NCI-H2081 (cell line): ENCODE measurements at places on chromosomes 6 and 20.

- no peak for DNase-seq
These were observed 60.0 kb downstream of the PRL start for GRCh38 chr6:22236626-22237414.

GRCh38 chr6:3786141-3786540 is 34.6 kb upstream of the PXDC1 start:
- DNase-seq, result no peak

GRCh38 chr6:46243754-46244153 is 73.0 kb upstream of the ENPP5 start:
- DNase-seq, result no peak

DNA sequence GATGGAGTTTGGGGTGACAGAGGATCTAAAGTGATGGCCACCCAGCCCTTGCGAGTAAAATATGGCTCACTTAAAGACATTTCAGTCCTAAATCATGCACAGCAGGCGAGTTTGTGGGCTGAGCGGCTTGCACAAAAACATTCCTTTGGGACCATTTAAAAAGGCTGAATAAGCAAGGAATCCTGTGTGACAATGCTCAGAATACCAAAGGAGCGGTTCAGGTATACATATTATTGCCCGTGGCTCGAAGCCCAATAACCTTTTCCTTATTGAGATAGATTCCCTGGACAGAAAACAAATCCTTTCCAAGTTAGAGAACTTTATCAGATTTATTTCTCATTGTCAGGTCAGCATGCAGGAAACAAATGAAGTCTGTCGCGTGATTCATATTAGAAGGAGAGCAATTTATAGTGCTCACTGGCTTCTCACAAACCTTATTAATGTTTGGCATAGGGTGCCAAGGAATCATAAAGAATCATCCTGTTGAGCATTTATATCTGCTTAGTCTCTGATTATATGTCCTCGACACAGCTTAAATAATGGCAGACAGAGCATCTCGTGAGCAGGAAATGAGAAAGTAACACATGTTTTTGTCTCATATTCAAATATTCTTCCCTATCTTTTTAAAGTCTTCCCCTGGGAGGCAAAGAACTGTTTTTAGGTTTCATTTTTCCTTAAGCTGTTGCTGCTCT is 121.3 kb downstream of the TRMT11 start:
- no peak for DNase-seq

DNA sequence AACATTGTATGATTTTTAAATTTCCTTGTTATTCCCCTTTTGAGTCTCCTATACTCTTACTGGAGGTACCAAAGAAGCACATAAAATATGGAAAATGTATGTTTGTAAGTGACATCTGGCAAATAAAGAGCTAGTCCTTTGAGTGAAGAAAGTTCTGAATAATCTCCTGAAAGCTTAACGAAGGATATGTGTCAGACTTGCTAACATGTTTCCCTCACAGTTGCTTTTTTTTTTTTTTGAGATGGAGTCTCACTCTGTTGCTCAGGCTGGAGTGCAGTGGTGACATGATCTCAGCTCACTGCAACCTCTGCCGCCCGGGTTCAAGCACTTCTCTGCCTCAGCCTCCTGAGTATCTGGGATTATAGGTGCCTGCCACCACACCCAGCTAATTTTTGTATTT is 63.6 kb downstream of the STK4 start:
- no peak for DNase-seq

DNA sequence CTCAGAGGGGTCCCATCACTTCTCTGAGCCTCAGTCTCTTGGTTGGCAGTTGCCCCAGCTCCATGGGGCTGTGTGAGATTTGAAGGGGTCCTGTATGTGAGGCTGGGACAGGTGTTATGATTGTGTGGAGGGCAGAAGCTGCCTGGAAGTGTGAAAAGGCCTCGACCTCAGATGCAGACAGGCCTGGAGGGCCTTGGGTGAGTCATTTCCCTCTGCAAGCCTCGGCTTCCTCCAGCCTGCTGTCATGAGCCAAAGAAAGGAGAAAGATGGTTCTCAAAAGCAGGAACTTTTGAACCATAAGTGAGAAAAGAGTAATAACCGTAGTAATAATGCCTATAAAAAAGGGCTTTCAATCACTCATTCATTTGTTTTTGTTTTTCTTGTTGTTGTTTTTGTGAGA is 37.5 kb downstream of the SNAI1 start:
- no peak for DNase-seq

- peak; percentile 20 for DNase-seq
These were observed 88.9 kb upstream of the OGFRL1 start for GRCh38 chr6:71199736-71200135.

- peak; percentile 44 for DNase-seq
These were observed 9.0 kb upstream of the GRM4 start for GRCh38 chr6:34154668-34155447.

- peak; percentile 86 for DNase-seq
These were observed 114.9 kb upstream of the BTN3A2 start for GRCh38 chr6:26249957-26250697.

DNA sequence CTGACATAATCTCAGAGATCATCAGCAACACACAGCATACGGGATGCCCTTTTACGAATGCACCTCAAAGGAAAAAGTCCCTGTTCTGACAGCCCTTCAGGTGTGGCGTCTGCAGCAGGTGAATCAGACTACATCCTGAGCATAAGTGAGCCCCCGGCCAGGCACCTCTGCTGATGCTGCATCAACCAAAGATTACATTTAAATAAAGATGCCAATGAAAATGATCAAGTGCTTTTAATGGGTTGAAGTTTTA is 58.7 kb downstream of the INSM1 start:
- no peak for DNase-seq

- DNase-seq, result no peak
These were observed 109.1 kb upstream of the PLEKHG1 start for GRCh38 chr6:150490586-150490985.

DNA sequence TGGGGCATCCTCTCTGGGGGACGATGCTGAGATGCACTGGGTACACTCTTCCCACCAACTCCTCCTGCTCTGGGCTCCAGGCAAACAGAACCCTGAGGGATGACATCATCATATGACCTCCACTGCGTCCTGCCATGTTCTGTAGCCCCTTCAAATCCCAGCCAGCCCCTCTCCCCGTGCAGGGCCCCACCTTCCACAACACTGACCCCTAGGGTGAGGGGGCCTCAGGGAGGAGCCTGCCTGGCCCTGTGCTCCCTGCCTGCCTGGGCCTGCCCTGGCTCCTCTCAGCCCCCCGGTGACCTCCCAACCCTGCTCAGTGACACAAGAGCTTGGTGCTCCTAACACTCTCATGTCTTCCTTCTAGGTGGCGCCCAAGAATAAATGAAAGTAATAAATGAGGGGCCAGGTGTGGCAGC is 9.6 kb upstream of the SPDEF start:
- no peak for DNase-seq

DNA sequence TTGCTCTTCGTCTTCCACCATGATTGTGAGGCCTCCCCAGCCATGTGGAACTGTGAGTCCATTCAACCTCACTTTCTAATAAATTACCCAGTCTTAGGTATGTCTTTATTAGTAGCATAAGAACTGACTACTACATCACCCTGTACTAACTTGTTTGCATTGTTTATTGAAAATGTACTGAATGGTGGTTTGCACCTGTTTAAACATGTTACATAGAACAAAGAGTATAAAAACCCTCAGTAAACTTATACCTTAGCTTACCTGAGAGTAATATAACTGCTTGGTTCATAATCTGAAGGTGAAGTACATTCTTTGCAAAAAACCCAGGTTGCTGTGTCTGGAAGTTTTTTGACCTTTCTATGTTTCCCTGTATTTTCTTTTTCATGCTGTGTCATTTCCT is 777.8 kb downstream of the TBC1D32 start:
- peak; percentile 4 for DNase-seq

DNA sequence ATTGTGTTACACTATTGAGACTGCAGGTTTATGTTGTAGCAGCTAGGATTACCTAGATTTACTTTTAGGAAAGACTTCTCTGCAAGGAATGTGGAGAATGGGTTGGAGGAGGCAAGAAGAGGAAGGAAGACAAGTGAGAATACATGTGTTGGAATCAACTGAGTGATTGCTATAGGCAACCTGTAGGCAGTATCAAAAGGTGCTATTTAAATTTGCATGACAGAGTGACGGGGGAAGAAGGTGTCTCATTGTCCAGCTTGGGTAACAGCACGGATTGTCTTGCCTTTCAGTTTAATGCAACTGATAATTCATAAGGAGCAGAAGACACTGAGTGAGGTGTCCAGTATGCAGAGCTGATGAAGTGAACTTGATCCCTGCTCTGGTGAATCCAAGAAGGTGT is 19.4 kb downstream of the SERPINB9 start:
- no peak for DNase-seq

DNA sequence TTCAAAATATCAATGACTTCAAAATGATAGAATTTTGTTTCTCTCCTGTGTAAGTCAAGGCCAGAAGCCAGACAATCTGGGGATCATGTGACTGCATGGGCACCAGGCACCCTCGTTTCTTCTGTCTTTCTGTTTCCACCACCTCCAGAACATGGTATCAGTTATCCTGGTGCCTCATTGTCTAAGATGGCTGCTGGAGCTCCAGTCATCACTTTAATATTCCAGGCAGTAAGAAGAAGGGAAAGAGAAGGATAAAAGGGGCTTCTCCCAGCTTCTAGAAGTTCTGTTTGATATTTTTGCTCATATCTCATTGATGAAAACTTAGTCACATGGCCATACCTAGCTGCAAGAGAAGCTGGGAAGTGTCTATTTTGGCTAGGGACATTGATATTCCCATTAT is 25.7 kb downstream of the ZNF341 start:
- DNase-seq, result no peak

GRCh38 chr6:125948455-125948854 is 8.1 kb upstream of the HINT3 start:
- DNase-seq, result no peak

- no peak for DNase-seq
These were observed 1019.4 kb downstream of the EPHA7 start for GRCh38 chr6:92399911-92400310.

GRCh38 chr20:38321959-38322598 is 18.1 kb downstream of the BPI start:
- peak; percentile 35 for DNase-seq

- DNase-seq, result no peak
These were observed 53.8 kb downstream of the NCOA6 start for GRCh38 chr20:34771680-34772081.

GRCh38 chr6:37696841-37697662 is 631 bp downstream of the MDGA1 start:
- DNase-seq, result peak; percentile 46

DNA sequence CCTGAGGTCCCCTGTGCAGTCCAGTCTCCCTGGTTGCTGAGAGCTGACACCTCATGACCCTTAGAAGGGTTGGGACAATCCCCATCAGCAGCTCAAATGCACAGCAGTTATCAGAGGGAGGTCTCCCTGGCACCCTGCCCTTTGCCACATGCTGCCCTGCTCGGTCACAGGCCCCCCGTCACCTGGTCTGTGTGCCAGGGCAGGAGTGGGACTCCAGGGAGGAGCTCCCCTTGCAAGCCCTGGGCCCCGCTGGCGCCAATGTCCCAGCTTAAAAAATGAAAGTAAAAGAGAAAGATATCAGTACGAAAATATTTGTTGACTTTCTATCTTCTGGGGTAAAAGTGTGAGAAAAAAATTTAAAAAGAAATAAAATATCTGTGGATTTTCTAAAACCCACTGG is 68.1 kb upstream of the SLC22A16 start:
- no peak for DNase-seq

GRCh38 chr20:10855778-10856177 is 182.0 kb upstream of the JAG1 start:
- DNase-seq, result no peak

- DNase-seq, result no peak
These were observed 13.8 kb upstream of the BMP7 start for GRCh38 chr20:57280221-57280620.

GRCh38 chr20:17992847-17993513 is 24.2 kb downstream of the MGME1 start:
- DNase-seq, result peak; percentile 30

DNA sequence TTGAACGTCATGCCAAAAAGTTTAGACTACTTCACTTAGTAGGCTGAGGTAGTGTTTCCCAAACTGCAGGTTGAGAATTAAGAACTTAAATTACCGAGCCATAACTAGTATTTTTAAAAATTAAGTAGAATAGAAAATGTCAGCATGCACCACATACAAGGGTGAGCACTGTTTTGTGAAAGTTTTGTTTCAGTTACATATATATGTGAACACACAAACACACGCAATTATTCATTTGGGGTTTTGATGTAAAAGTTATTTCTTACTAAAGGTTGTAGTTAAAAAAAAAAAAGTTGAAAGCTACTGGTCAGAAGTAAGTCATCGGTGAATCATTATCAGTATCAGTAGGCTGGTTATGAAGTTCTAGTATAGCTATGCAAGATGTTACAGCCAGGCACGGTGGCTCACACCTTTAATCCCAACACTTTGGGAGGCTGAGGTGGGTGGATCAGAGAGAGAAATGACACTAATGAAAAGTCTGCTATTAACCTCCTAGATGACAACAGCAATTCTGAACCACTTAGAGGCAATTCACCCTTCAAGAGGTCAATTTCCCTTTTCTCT is 24.1 kb downstream of the FASTKD5 start:
- DNase-seq, result no peak

GRCh38 chr6:36867471-36868224 is 7.0 kb downstream of the PPIL1 start:
- no peak for DNase-seq

GRCh38 chr6:121413879-121414278 is 21.6 kb upstream of the GJA1 start:
- DNase-seq, result no peak

- peak; percentile 20 for DNase-seq
These were observed 771.7 kb upstream of the EYS start for GRCh38 chr6:66478705-66479104.

DNA sequence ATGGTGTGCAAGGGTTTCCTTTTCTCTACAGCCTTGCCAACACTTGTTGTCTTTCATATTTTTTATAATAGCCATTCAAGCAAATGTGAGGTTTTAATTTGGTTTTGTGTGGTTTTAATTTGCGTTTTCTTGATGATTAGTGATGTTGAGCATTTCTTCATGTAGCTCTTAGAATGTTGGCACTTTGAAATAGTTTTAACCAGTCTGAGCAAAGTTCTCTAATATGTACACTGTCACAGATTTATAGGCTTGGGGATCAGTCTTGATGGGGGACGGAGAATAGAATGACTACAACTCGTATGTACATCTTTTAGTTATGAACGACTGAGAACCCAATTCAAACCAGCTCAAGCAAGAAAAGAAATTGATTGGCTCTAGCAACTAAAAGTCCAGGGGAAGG is 1003.1 kb downstream of the KIF16B start:
- no peak for DNase-seq

DNA sequence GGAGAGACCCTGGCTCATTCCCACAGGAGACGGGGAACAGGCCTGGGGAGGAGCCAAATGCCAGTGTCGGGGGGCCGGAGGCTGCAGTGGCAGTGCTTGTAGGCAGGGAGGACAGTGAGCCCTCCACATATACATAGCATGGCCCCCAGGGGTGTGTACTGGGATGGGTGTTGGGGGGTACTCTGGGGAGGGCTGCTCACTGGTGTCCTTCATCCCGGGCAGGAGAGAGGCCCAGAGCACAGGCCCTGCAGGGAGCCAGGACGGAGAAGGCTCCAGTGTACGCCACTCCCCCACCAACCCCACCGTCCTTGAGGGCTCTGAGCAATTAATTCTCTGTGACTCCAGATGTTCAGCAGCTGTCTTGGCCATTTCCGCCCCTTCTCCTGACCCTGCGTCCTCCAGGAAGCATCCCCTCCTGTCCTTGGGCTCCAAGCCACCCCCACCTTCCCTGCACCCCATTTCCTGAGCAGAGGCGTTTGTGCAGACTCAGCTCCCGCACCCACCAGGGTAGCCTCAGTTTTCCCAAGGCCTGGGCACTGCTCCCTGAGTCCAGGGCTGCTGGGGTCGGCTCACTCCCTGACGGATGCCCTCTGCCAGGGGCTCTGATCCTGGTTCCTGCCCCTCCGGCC is 3.4 kb upstream of the ABHD16B start:
- DNase-seq, result no peak
